Type B pancreatic cell (in vitro differentiated cells): ENCODE measurements at places on chromosomes 5 and 9. TPM values are rescaled to one million over a fixed set of nuclear protein-coding genes. Genes with fewer than 3 reads are reported as not detected.

GRCh38 chr9:96183751-96184150 lies 118.2 kb downstream of the HSD17B3 start:
- DNase-seq: no peak

INSL6 gene
- not detected in 2 replicates for total RNA-seq

- DNase-seq: no peak
These were observed 125.4 kb downstream of the DOCK2 start for GRCh38 chr5:169762338-169763095.

DNA sequence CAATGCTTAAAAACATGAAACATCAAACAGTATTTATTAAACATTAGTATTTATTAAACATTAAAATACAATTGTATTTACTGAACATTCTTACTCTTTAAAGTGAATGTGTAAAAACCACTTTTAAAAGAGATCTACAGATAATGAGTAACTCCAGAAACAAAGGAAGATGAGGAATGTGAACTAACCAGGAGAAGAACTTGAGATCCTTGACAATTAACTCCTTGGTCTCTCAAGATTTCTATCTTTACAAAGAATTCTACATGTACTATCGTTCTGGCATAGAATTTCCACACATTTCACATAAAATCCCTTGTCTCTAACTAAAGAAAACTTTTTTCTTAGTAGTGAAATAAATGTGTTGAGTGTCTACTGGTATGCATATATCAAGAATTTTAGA lies 28.7 kb upstream of the IFNE start:
- no peak for DNase-seq

DNA sequence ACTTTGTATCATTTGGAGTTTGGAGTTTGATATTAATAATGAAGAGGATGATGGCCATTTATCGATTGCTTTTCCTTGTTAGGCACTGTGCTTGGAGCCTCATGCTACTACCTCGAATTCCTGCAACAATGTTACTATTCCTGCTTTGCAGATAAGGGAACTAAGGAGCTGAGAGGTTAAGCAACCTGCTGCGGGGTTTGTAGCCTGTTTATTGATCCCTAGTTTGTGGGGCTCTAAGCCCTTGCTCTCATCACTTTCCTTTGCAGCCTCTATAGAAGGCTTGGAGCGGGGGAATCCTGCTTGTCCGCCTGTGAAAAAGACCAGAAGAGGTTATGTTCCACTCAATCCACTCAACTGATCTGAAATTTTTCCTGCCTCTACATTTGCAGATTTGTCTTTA lies 15.8 kb downstream of the ARHGEF28 start:
- no peak for DNase-seq

- no peak for DNase-seq
These were observed 54.7 kb upstream of the SUSD3 start for GRCh38 chr9:93003552-93004407.

- no peak for DNase-seq
These were observed 144.9 kb downstream of the CEP120 start for GRCh38 chr5:123278284-123278683.

DNA sequence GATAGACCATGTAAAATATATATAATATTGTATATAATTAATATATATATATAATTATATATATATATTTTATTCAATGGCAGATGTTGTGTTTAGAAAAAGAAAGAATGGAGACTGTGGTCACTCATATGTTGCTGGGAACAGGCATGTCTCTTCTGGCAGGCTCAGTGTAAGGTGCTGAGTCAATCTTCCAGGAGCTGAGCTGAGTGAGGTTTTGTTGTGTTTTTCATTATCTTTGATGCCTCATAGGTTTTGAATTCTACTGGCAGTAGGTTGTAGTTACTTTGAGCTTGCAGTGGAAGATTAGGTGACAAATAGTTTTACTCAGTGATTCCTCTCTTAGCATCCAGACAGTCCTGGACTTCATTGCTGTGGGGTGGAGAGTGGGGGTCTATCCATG lies 561.3 kb downstream of the IRX1 start:
- DNase-seq: no peak

ECSCR gene
- total RNA-seq: not detected in 2 replicates

- DNase-seq: no peak
These were observed 26.2 kb downstream of the GRIA1 start for GRCh38 chr5:153516504-153517240.

RNF183 gene
- total RNA-seq: 0.77 and 1.0 TPM in 2 replicates

DNA sequence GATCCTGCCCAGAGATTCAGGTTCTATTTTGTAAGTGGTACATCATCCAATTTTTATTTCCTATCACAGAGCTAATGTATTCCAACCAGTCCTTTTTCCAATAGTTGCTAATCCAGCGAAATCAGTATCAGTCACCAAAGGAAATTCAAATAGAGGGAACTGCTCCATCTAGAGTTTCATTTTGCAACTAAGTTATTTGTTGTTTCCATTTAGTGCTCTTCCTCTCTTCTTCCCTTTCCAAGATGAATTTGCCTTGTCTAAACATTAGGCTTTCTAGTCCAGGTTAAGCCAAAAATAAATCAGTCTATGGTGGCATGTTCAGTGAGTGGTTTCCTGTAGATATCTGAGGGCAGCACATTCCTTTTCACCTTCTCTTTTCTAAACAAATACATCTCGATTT lies 79.8 kb upstream of the SPATA31D4 start:
- DNase-seq: no peak
